NCI-H1930 (cell line): ENCODE measurements at places on chromosomes 1 and 21.

GRCh38 chr21:27315373-27315772 is 348.5 kb upstream of the ADAMTS5 start:
- DNase-seq = no peak

GRCh38 chr21:39142972-39143371 is 40.3 kb downstream of the PSMG1 start:
- no peak for DNase-seq

DNA sequence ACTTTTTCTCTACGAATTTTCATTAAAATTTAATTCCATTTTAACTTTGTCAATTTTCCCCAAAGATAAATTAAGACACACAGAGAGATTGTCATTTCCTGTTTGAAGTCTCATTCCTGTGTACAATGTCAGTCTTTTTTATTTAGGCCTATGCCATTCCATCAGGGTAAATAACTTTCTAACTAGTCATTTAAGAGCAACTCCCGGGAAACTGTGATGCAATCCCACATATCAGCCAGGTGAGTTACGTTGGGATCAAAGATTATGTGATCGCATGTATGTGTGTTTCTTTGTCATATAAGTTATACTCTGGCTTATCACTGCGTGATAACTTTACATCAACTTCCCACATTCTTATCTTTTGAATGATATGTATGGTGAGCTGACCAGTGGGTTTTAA is 86.1 kb upstream of the S1PR1 start:
- no peak for DNase-seq

DNA sequence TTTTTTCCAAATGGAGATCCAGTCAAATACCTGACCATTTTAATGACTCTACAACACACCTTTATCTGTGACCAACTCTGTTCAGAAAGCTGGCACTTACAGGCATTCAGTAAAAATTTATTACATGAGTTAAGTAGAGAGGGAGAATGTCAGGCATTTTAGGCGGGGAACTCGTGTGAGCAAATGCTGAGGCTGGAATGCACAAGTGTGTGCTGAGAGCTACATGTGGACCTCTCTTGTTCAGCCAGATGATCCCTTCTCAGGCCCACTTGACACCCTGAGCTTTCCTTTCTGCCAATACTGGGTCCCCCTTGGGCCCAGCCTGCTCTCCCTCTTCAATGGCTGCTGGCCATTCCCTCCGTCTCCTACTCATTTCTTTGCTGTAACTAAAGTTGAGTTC is 11.7 kb downstream of the PPIH start:
- no peak for DNase-seq

DNA sequence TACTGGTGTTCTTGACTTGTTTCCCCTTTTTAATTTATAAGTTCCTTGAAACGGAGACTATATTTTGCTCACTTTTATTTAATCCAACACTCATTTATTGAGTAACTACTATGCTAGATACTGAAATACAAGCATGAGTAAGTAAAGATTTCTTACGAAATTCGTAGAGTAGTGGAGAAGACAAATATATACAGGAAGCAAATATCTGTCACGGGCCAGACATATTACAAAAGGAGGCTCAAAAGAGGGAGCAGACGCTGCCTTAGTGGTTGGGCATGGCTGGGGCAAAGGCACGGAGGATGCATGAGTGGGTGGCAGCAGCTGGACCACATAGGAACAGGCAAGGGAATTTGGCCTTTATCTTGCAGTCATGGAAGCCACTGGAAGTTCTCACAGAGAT is 6.8 kb downstream of the NCF2 start:
- DNase-seq = no peak

GRCh38 chr21:40253112-40253511 is 385.9 kb downstream of the PCP4 start:
- no peak for DNase-seq

DNA sequence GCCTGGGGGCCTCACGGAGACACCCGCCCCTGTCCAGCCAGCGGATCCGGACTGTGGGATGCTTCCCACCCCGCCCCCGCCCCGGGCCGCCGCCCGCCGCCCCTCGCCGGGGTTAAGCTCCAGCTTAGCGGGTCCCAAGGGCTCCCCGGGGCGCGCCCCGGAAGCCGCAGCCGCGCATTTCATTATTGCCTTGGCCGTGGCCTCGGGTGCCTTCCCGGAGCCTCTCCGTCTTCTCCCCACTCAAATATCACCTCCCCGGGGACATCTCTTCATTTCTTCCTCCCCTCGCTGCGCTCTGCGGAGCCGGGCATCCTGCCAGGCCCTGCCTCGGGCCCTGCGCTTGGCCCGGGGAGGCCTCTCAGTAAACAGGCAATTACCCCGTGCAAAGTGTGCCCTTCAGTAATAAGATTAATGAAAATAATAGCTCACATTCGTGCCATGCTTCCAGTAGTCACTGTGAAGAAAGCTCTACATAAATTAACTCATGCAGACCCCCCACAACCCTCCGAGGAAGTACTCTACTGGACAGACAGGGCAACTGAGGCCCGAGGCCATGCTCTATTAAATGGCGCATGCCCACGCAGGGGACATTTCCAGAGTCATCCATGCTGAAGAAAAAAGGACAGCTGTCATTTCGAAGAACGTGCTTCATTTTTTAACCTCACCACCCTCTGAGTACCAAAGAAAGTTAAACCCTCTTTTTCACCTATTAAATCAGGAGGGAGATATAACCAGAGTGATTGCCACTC is 49.9 kb upstream of the LAPTM5 start:
- DNase-seq = peak; percentile 27

GRCh38 chr1:70327306-70328076 is 27.0 kb downstream of the ANKRD13C start:
- no peak for DNase-seq

DNA sequence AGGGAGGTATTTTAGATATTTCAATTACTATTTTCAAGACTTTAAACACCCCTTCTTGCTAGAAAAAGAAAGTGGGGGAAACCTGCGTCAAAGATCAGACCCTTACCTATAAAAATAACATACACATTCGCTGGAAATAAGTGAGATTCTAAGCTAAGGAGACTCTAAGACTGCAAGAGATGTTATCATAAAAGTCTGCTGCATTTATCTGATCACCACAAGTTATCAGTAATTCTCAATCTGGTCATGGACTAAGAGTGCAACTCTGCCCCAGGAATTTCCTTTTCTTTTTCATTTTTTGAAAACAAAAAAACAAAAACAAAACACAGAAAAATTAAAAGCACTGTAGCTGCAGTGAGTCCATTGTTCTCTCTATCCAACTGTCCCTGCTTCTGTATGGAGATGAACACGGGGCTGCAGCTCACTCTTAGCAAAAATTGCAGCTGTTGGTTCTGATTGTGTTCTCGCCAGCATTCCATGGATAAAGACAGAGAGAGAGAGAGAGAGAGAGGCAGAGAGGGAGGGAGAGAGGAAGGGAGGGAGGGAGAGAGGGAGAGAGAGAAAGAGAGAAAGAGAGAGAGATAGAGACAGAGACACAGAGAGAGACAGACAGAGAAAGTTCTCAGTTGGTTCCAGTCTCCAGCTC is 14.1 kb downstream of the XKR8 start:
- DNase-seq = no peak

GRCh38 chr1:18644013-18644399 is 13.4 kb downstream of the PAX7 start:
- DNase-seq = no peak

GRCh38 chr1:174017231-174017970 is 4.8 kb downstream of the RC3H1 start:
- DNase-seq = no peak

DNA sequence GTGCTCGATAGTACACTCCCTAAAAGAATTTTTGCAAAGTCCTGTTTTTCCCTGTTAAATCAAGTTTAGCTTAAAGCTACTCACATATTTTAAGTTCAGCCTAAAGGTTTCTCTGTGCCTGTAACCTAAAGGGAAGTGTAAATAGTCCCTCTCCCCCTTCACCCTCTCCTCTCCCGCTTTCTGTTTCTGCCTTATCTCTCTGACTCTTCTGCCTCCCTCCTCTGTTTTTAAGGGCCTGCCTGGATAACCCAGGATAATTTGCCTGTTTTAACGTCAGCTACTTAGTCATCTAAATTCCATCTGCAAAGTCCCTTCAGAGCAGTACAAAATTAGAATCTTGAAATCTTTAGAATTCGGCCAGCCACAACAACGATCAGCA is 92.6 kb downstream of the NID1 start:
- no peak for DNase-seq

DNA sequence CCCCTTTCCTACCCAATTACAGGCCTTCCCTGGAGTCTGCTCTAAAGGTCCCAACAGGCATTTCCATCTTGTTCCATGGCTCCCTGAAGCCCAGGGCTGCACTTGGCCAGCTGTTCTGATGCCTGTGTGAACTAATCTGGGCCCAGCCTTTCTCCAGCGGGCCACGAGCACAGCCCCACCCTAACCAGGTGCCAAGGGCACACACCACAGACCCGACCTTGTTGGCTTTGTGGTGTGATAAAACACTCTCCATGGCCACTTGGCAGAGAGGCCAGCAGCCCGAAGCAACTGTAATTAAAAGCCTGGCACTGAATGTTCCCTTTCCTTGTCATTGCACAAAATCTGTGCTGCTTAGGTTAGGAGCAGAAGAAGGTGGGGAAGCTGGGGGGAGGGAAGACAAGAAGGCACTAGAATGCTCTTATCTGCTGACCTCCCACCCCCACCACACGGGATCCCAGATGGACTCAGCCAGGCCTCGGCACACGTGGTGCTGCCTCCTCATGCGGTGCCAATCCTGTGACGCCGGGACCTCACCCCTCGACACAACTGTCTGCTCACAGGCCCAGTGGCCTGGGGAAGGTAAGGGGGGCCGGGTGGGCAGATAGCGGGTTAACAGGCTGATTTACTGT is 9.9 kb downstream of the HCRTR1 start:
- no peak for DNase-seq

DNA sequence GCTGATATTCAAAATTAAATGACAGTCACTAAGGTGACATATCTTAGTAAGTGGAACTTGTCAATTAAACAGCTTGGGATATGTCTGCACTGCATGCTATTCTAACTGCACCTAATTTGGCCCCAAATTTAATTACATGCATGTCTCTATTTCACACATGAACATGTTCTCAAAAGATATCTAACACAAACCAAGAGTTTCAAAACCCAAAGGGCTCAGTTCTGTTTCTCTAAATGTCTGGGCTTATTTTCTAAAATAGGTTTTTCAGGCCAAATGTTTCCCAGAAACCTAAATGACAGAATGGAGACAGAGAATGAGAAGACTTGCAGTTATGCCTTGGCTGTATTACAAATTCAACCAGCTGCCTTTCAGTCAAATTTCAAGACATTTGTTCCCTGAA is 11.3 kb downstream of the RAB29 start:
- no peak for DNase-seq

DNA sequence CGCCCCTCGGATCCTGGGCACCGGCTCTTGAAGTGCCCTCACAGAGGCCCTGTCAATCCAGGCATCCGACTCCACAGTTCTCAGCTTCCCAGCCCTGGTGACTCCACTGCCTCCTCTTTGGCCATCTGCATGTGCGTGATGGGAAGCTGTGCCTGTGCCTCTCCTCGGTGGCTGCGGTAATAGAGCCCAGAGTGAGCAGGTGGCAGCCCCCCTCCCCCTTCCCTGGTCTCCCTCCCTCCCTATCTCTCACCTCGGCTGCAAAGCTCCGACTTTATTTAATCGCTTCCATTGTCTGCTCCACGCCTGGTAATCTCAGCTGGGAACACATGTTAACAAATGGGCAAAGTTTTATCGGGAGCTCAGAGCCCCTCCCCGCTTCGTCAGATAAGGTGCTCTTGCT is 91.9 kb downstream of the IGSF21 start:
- no peak for DNase-seq
